CD4-positive, alpha-beta T cell treated with Interferon gamma for 1 hour (primary cell): ENCODE measurements at places on chromosomes 7 and 10.

DNA sequence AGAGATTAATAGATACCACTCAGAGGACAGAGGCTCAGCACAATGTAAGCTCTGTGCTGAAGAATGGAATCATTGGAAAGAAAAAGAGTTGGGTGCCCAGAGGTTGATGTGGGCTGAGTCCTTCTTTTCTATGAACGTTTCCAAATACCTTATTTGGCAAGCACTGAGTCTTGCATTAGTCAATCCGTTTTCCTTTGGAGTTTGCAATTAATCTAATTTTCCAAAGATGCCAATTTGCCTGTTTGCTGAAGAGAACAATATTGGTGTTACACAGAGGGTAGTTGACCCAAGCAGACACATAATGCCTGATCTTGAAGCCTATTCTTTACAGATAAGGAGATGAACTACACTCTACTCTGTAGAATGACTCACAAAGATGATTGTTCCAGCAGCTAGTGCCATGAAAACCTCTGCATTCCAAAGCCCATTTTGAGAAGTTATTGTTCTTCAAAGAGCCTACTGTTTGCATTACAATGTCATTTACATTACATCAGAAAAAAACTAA lies 55.4 kb upstream of the MET start:
- DNase-seq, result no peak

GRCh38 chr10:131000743-131001142 lies 310.8 kb downstream of the TCERG1L start:
- no peak for DNase-seq

- DNase-seq, result no peak
Observed at GRCh38 chr10:19952224-19953010, 136.2 kb downstream of the PLXDC2 start.

- no peak for DNase-seq
Observed at GRCh38 chr7:155587486-155587885, 41.1 kb upstream of the CNPY1 start.

DNA sequence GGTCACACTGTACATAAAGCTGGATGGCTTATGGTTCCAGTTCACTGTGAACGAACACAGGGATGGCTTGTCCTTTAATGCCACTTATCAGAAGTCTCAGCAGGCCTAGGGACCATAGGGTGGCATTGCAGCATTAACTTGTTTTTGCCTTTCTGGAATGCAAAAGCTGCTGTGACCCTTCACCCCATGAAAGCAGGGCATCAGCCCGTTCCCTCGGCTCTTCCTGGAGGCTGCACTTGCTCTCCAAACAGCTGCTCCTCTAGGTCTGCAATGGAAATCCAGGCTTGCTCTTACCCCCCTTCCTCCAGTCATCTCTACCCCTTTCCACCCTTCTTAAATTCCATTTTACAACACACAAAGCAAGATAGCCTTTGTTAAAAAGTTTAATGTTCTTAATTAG lies 17.9 kb upstream of the NEUROD6 start:
- DNase-seq, result no peak

GRCh38 chr10:128557149-128557710 lies 431.0 kb upstream of the MKI67 start:
- no peak for DNase-seq

DNA sequence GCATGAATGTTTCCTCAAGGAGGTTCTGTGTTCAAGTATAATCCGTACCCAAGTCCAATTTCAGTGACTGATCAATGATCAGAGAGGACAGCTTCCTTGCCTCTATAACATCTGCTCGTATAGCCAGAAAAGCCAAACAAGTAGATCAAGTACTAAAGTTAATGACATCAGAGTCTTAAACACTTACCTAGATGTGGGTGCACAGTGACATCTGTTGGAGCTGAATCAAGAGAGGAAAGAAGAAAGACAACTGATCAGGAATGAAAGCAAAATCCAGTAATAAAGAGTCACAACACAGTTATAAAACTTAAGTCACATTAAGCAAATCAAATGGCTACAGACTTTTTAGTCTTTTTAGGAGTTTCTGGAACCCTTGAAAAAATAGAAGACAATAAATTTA lies 236.5 kb downstream of the RELN start:
- no peak for DNase-seq

GRCh38 chr7:10120936-10121335 lies 852.7 kb upstream of the PHF14 start:
- DNase-seq, result no peak

DNA sequence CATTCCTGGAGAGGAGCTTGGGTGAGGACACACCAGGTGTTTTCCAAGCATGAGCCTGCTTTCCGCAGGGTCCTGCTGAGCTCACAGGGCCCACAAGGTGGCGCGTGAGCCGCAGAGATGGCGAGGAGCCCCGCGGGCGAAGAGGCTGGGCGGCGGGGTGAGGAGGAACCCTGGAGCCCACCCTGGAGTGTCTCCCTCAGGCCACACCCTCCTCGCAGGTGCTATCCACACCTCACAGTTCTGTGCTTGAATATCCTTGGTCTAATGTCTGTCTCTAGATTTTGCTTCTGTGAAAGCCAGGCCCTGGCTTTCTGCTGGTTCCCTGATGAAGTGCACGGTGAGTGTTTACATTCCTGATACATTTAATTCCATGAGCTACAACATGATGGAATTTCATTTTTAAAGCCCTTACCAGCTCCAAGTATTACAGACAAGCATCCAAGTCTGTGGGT lies 433.6 kb downstream of the ACTR3B start:
- no peak for DNase-seq

GRCh38 chr10:124518366-124518765 lies 56.7 kb downstream of the LHPP start:
- no peak for DNase-seq

GRCh38 chr10:31705136-31705535 lies 223.5 kb downstream of the ARHGAP12 start:
- DNase-seq, result no peak

DNA sequence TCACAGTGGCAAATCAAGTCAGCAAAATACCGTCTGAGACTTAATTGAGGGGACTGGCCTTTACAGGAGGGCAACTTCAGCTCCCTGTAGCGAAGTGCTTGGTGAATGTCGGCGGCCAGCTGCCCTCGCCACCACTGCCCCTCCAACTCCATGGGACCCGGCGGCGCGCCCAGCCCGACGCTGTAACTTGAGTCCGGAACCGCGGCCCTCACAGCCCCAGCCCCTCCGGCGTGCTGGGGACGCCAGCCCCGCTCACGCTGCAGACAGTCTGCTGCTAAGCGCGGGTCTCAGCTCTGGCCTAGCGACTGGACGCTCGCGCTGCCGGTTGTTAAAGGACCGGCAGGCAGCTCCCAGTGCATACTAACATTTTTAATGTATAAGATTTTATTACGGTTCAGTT lies 113.4 kb upstream of the NUPR2 start:
- no peak for DNase-seq

DNA sequence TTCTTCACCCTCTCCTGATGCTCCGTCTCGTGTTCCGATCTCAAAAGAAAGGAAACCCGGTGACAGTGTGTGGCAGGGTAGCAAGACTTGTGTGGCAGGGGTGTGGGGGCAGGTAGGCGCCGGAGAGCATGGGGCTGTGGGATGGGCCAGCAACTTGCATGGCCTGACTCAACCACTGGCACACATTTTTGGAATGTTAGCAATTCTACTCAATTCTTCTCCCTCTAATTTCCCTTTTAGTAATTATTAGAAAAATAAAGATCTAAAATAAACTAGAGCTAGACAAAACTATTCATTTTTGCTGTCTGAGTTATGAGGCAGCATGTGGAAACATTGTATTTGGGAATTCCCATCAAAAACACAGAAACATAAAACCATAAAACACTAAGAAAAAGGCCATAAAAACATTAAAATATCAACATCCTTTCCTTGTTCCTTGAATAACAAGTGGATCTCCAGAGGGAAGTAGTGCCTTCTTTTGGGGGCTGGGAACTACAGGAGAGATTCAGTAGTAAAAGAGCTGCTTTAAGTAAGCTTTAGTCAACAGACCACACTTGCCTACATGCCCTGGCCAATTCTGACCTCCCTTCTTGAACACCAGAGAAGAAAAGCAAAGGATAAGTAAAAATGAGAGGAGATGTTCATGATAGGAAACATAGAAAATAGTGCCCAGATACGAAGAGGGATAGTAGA lies 21.8 kb downstream of the SEMA3C start:
- no peak for DNase-seq

GRCh38 chr10:45409782-45410181 lies 35.8 kb downstream of the ALOX5 start:
- no peak for DNase-seq

DNA sequence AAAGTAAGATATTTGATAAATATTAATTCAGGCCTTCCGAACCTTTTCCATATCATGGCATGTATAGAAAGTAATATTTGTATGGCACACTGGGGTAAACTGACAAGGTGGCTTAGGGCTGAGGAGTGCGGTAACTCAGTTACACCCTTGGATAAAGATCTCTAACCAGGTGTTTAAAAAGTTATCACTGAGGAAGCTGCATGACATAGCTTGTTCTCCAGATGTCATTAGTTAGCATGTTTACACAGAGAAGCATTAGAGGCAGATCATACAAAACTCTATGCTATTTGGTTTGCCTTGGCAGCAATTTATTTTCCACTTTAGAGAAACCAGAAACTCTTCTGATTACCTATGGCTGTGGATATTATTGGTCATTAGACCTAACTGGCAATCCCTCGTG lies 118.2 kb downstream of the ST7 start:
- DNase-seq, result no peak

DNA sequence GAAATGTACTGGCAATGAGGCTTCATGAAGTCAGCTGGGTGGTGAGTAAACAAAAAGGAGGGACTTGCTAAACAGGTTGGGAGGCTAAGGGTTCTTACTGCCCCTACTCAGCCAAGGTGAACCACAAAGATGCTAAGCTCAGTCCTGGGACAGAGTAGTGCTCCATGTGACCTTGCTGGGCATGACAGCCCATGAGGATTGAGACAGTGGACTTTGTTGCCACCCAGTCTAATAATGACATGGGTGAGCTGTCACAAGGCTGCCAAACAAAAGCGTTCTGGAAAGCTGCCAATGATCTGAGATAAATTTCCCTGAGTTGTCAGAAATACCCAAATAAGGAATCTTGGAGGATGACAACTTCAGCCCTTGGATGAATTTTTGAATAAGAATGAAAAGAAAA lies 75.2 kb downstream of the CLEC2L start:
- DNase-seq, result no peak

DNA sequence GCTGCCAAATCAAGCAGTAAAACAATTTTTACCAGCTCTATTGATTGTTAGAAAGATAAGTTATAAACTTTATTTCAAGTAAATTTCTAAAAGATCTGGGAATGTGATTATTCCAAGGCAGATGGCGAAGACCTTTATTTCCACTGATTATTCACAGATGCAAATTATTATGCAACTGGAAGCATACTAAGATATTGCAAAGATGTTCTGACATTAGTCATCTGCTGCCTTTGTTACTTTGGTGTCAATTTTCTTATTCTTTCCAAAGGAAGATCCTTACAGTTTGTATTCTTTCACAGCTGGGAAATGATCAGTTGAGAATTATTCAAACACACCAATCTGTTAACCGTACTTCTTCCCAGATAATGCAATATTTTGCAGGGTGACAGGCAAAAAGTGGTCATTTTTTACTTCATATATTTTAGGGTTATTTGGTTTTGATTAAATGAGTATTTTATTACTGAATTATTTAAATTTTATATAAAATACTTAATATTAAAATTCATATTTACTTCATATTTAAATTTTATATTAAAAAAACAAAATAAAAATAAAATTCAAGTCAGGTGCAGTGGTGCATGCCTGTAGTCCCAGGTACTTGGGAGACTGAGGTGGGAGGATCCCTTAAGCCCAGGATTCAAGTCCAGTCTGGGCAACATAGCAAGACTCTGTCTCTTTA lies 171.3 kb downstream of the FZD1 start:
- no peak for DNase-seq

- no peak for DNase-seq
Observed at GRCh38 chr10:48324580-48324979, 18.1 kb downstream of the MAPK8 start.

DNA sequence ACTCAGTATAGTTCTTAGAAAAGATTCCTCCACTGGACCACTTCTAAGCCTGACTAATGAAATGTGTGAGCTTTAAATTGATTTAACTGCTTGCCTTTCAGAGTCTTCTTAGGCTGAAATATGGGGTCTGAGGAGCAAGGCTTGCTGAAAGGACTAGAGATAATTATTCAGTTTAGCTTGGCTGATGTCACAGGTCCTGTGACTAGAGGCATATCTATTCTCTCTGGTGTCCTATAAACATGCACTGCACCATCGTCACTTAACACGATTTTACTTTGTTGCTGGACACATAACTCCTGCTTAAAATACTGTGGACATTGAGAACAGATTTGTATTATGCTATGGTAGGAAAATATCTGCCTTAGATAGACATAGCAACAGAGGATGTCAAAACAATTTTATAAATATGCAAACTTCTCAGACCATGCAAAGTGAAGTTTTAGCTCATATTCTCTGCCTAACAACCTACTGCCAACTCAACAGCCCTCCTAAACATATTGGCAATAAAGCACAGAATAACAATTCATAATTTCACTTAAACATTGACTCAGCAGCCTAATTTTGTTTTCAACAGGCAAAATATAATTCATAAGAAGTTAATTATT lies 80.2 kb downstream of the RNF133 start:
- DNase-seq, result no peak
